Activated CD8-positive, alpha-beta memory T cell treated with anti-CD3 and anti-CD28 coated beads for 4 hours (primary cell): ENCODE measurements at places on chromosomes 2 and 18.

- no peak for DNase-seq
Measured at GRCh38 chr18:31661965-31662364, 22.4 kb downstream of the B4GALT6 start.

DNA sequence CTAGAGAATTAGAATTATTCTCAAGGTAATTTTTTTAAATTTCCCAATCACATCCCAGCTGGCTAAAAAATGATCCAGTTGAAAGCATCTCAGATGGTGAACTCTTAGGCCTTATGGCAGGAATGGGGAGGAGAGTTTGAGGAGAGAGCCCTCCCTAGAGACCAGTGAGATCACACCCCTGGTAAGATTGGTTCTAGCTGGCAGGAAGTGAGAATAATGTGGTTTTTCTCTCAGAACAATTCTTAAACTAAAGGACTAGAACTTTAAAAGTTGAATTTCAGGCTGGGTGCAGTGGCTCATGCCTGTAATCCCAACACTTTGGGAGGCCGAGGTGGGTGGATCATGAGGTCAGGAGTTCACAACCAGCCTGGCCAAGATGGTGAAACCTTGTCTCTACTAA is 120.2 kb downstream of the MYO3B start:
- no peak for DNase-seq

- no peak for DNase-seq
Measured at GRCh38 chr2:62895632-62896009, 155.0 kb upstream of the OTX1 start.

DNA sequence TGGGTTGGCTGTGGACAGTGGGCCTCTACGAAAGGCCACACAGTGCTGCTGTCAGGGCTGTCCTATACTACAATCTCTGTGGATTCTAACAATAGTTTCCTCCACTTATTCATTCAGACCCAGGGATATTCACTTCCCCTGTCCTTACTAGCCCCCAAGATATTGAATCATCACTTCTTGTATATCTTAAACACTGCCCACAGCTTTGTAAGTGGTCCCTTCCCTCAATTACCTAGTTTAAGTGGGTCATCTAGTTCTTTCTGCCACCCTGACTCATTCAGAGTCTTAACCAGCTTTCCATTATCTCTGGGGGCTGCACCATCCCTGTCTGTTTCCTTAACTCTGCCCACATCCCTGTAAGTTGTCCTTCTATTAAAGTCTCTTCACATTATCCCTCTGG is 69.2 kb downstream of the CD28 start:
- DNase-seq: no peak

- no peak for DNase-seq
Measured at GRCh38 chr2:33038799-33039198, 92.0 kb downstream of the LTBP1 start.

DNA sequence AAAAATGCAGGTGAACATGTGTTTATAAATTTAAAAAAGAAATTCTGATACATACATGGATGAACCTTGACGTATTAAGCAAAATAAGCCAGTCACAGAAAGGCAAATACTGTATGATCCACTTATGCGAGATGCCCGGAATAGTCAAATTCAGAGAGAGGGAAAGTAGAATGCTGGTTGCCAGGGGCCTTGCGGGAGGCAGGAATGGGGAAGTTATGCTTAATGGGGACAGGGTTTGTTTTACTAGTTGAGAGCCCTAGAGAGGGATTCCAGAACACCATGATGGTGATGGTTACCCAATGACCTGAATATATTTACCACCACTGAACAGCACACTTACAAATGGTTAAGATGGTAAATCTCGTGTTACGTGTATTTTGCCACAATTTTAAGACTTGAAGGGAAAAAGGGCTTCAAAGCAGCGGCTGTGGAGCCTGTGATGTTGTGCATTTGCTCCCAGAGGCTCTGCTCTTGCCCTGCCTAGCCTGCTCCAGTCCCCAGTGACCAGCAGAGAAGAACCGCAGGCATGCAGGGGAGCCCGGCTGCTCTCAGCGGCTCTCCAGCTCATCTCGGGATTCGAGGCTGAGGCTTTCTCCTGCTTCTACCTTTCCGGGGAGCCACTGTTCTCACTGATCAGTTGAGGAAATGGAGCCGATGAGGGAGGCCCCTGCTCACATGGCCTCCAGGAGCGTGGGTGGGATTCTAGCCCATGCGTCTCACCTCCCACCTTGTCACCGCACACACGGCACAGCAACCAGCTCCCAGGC is 51.7 kb upstream of the TFCP2L1 start:
- no peak for DNase-seq

DNA sequence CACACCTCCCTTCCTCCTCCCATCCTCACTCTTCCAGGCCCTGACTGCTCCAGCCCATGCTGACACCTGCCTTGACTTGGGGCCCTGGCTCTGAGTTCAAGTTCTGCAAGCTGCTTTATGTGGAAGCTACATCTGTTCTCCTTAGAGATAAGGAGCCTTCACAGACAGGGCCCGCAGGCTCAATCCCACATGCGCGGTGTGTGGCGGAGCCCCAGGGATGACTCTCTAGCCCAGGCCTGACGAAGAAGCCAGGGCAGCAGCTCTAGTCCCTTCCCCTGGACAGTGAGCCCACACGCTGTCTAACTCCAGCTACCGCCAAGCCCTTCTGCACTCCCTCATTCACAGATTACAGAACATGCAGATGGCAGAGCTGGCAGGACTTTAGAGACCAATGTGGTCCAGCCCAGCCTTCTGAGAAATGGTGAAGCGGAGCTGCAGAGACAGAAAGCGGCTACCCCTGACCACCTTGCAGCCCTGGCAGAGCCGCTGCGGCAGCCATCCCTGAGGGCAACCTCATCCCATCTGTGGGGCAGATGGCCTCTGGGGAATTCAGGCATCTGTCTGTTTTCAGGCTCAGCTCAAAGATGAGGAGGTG is 304.3 kb downstream of the CELF4 start:
- DNase-seq: no peak

- DNase-seq: no peak
Measured at GRCh38 chr2:230411570-230412370, 4.2 kb upstream of the SP100 start.

DNA sequence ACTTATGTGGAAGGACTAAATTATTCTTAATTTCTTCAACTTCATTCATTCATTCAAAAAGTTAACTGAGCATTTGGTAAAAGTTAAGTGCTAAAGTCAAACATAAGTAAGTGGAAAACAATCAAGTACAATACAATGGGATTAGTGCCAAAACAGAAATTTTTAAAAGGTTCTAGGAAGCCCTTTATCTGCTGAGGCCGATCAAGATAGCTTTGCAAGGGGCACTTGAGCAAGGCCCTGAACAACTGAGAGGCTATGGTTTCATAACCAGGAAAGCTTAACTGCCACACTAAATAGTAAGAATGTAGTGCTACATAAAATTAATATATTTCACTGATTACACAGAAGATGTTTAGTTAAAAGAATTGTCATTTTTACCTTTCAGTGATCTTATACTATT is 76.5 kb downstream of the NOL10 start:
- DNase-seq: no peak

GRCh38 chr2:173412628-173413027 is 58.0 kb downstream of the CDCA7 start:
- DNase-seq: no peak

- no peak for DNase-seq
Measured at GRCh38 chr2:29601872-29602271, 319.5 kb downstream of the ALK start.

- DNase-seq: no peak
Measured at GRCh38 chr2:234808907-234809306, 142.9 kb upstream of the SH3BP4 start.

DNA sequence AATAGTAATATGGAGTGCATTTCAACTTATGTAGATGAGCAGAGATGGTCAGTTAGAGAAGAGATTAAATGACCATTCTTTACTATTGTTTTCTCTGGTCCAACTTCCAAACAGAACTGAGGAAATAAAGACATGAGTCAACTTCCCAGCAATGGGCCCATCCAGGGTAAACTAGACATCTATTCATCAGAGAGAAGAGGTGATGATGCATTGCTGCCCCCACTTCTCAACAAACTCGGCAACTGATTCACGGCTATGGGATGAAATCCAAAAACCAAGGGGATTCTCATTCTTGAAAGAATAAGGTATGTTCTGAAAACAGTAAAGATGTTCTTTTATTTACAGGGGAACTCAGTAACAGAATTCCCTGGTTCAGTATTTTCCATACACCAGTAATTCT is 190.7 kb downstream of the RDH14 start:
- no peak for DNase-seq
